ENCODE measurements at places on chromosomes 7 and 10. TPM values are rescaled to one million over a fixed set of nuclear protein-coding genes. Genes with fewer than 3 reads are reported as not detected.
A peak's percentile ranks its signal among the peaks of the same experiment; 100 is the strongest.

The CH25H gene
- 0.10 TPM for total RNA-seq

The AOAH gene
- 1.9 TPM for total RNA-seq

The FXYD4 gene
- total RNA-seq, result not detected

The PKD2L1 gene
- not detected for total RNA-seq

The FRAT1 gene
- total RNA-seq, result 3.5 TPM

The SEMA3E gene
- total RNA-seq, result 4.7 TPM

The MSMB gene
- not detected for total RNA-seq

The TMEM184A gene
- 2.6 TPM for total RNA-seq

The ABCB4 gene
- total RNA-seq, result 2.9 TPM

- no peak for DNase-seq
Measured at GRCh38 chr7:92485974-92486373, 8.2 kb upstream of the ERVW-1 start.

DNA sequence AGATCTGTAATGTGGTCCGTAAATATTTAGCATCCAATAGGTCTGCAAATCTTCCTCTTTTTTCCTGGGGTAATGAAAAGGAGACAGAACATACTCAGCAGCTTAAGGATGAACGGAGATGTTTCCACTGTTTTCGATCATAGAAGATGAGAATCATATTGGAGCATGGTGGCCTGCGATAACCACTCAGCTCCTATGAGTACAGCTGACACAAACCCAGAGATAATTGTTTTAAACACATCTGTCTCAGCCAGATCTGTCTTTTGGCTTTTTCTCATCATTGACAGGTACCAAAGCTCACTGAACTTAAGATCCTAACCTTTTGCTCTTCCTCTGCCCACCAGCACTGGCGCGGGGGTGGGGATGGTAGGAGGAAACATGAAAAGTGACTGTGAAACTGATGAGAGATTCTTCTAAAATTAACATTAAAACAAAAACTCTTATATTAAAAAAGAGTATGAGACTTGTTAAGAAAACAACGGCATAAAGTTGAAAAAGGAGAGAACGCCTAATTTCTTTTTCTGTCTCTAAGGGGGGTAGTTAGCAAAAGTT lies 71.0 kb downstream of the SVOPL start:
- DNase-seq, result no peak

GRCh38 chr10:117578999-117579590 lies 36.5 kb downstream of the EMX2 start:
- no peak for DNase-seq

DNA sequence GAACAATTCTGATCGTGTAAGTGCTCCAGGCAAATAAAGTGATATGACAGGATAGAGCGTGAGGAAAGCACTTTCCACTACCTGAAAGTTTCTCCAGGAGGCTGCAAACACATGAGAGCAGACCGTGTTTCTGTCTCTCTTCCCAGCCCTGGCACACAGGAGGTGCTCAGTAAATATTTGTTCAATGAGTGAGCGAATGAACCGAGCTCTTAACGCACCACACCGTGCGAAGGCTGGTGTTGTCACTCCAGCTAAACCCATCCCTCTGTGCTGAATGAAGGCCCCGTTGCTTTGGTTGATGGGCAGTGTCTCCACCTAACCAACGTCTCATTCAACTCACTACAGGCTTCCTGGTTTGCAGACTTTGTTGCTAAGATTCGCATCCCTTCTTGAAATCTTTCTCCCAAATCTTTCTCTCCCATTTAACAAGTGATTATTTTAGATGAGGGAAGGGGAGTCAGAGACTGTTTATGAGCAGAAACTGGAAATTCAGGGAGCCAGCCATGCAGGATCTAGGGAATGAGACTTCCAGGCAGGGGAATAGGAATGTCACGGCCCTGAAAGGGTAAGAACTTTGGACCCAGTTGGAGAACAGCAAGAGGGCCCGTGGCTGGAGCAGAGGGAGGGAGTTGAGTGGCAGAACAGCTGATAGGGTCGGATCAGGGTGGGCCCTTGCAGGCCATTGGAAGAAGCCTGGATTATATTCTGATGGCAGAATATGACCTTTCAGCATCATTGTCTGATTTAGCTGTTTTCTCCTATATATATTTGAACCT lies 282.6 kb downstream of the CAMK1D start:
- DNase-seq, result no peak

GRCh38 chr7:13155188-13155587 lies 467.8 kb downstream of the ARL4A start:
- no peak for DNase-seq

DNA sequence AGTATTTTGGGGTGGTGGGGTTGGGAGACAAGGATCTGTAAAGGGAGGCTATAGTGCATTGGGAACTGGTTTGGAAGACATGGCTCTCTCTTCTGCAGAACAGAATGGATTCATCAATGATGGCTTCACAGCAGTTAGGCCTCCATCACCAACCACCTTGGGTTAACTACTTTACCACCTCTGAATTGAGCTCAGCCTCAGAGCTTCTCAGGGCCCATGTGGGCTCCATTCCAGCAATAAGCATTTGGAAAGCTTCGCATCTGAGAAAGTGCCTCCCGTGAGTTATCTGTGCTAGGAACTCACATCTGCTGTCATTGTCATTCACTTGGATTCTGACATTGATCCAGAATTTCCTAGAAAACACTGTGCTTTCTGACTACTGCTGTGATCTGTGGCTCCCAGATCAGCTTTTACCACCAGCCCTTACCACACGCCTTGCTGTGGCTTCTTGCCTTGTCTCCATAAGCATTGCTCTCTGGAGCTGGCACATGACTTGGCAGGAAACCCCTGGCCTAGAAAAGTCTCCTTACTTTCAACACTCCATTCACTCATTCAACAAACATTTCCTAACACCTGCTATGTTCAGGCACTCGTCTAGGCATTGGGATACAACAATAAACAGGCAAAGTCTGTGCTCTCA lies 70.7 kb upstream of the ADO start:
- DNase-seq, result peak; percentile 62

GRCh38 chr10:28431139-28431538 lies 101.8 kb upstream of the WAC start:
- DNase-seq, result no peak

DNA sequence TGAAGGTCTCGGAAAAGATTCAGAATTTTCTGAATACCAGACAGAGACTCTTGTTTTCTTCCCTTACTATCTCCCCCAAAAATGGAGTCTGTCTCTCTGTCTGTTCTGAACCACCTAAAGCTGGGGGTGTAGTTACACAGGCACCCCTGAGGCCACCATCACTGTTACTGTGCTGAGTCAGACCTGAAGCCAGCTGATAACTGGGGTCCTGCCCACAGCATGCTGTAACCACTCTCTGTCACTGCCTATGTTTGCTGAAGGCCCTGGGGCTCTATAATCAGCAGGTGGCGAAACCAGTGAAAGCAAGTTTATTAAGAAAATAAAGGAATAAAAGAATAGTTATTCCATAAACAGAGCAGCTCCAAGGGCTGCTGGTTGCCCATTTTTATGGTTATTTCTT lies 575.2 kb upstream of the POT1 start:
- no peak for DNase-seq

GRCh38 chr7:137789215-137789882 lies 57.4 kb downstream of the DGKI start:
- no peak for DNase-seq

- peak; percentile 13 for DNase-seq
Measured at GRCh38 chr7:35380739-35381224, 126.9 kb upstream of the TBX20 start.

GRCh38 chr7:30080818-30081217 lies 52.6 kb downstream of the PLEKHA8 start:
- no peak for DNase-seq

- no peak for DNase-seq
Measured at GRCh38 chr7:121480566-121481335, 84.6 kb upstream of the FAM3C start.

DNA sequence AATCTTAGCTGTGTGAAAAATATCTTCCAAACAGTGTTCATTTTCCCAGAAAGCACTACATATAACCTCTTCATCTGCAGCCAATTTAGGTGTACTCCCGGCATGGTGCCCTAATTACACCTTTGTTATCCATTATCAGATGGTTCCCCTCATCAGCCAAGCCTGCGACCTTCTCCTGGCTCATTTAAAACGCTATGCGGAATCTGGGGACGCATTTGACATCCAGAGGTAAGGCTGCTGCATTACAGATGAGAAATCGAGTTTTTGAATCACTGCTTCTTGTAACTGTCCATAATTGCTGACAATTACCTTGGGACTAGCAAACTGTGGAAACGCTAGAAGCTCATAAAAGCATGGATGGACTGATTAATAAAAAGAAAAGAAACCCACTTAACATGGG lies 109.5 kb downstream of the PARP12 start:
- DNase-seq, result no peak

GRCh38 chr10:74909670-74910069 lies 83.3 kb downstream of the KAT6B start:
- peak; percentile 34 for DNase-seq

DNA sequence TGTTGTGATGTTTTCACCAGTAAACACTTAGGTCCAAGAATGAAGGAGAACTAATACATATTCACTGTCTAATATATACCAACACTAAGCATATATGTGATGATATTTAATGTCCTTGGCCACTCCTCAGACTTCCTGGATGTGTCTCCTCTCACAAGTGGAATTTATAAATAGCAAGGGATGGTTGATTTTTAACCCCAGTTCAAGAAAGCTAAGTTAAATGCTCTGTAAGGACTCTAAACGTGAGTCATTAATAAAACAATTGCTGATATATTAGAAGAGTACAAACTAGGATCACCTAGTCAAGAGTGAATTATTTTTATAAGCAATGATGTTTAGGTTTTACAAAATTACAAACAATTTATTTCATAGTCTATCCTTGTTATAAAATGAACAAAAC lies 355.9 kb upstream of the TMEM229A start:
- peak; percentile 72 for DNase-seq

GRCh38 chr7:116633131-116633988 lies 38.6 kb upstream of the MET start:
- DNase-seq, result peak; percentile 96

- no peak for DNase-seq
Measured at GRCh38 chr10:93570383-93570782, 3.9 kb downstream of the FFAR4 start.

GRCh38 chr7:32289651-32290414 lies 200.3 kb downstream of the LSM5 start:
- no peak for DNase-seq

DNA sequence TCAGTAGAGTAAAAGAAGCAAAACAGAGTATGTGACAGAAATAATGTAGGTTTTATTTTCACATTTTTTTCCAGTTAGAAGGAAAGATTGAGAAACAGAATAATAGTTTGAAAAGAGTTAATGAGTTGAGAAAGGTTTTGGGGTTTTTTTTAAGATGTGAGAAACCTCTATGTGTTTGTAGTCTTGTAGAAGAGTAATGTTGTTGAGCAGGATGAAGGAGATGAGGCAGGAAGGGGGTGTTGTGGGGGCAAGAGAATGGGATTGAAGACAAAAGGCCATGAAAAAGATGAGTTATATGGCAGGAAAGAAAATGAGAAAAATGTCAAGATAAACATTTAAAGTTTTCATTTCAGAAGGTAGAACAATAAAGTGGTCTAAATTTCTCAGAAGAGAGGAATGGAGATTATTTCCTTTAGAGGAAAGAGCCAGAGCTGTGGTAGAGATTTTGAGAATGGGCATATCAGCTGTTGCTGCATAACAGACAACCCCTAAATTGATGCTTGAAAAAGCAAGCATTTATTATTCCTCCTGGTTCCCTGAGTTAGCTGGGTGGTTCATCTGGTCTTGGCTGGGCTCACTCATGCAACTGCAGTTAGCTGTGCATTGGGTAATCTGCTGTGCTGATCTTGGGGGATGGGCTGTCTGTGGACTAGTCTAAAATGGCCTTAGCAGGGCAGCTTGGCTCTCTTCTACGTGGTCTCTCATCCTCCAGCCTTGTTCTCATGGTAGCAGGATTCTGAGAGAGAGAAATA lies 27.1 kb downstream of the PCGF5 start:
- peak; percentile 20 for DNase-seq

DNA sequence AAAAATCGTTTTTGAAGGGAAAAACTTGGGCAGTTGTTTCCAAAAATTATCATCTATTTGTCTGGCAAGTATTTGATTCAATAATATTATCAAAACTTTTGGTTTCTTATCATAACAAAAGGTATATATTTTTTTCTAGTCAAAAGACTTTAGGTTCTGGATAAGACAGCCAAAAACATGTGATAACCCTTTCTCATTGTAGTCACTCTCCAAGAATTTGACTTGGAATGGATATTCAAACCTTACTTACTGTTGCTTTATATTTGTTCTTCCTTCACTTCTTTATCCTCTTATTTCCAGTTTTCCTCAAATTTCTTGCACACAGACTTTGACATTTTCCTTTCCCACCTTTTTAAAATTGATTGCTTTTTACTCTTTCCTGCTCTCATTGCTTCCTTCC lies 140.9 kb upstream of the FAM3C start:
- no peak for DNase-seq

DNA sequence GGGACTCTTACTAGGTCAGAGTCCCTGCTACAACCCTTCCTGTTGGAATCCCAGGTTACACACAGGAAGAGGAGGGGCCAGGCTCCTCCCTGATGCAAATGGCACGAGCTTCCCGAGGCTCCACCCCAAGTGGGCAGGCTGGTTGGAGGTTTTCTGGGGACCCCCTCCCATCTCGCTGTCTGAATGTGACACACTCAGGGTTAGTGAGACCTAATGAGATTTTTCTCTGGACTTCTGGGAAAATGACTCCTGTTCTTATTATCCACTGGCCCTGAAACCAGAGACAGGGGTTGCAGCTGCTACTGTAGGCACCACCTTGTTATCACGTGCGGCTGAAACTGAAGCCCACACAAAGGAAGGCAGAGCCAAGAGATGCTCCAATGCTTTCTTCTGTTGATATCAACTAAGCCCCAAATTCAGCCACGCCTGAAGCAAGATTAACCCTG lies 103.3 kb downstream of the FAM107B start:
- no peak for DNase-seq

DNA sequence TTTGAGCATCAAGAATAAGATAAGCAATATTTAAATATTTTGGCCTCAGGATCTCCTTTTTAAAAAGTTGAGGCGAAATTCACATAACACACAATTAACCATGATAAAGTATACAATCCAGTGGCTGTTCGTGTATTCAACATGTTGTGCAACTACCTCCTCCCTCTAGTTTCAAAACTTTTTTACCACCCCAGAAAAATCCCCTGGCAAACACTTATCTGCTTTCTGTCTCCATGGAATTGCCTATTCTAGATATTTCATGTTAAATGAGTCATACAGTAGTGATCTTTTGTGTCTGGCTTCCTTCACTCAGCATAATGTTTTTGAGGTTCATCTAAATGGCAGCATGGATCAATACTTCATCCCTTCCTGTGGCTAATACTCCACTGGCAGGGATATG lies 31.8 kb upstream of the IL15RA start:
- peak; percentile 21 for DNase-seq

- DNase-seq, result no peak
Measured at GRCh38 chr7:30658479-30659074, 23.7 kb downstream of the CRHR2 start.

DNA sequence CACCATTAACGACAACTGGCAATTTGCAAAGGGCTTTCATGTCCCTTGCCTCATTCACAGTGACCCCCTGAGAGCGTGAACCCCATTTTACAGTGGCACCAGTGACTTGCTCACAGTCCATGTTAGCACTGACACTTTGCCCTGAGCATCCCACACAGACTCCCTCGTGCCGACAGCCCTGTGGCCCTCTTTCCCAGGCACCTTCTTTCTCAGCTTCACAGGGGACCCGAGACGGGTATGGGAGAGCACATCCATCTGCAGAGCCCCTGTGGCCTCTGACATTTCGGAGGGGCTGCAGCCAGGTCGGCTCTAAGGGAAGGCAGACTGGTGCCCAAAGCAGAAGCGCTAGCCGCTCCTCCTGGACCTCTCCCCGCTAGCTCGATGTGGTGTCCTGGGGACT lies 10.8 kb downstream of the LOXL4 start:
- no peak for DNase-seq
